ENCODE measurements at places on chromosomes 5 and 9.

DNA sequence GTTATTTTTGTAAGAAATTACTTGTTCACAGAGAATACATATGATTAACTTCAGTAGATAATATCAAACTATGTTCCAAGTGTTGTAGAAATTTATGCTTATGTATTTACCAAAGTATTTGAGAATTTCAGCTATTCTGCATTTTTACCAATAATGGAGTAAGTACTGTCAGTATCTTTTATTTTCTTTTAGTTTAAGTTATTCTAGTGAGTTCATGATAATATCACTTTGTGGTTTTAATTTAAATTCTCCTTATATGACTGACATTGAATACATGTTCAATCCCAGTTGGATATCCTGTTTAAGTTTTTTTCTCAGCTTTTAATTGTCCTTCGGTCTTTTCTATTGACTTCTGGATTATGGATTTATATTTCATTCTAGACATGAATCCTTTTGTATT lies 1024.6 kb downstream of the EFNA5 start:
- DNase-seq = no peak

DNA sequence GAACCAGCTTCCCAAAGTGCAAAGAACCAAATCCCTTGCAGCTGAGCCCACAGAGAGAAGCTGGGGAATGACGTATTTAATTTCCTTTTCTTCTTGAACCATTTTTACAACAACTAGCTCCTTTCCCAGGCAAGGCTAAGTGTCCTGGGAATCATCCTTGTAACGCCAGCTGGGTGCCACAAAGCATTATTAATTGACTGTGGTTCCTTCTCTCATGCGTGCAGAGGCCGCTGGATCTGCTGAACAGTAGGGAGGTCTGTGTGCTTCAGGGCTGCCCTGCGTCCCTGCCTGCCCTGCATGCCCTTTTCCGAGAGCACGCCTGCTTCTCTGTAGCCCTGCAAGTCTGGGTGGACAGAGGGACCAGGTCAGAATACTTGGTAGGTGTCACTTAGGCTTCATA lies 124.1 kb upstream of the OTULINL start:
- DNase-seq = no peak

- no peak for DNase-seq
Measured at GRCh38 chr5:43903129-43903528, 300.1 kb downstream of the NNT start.

DNA sequence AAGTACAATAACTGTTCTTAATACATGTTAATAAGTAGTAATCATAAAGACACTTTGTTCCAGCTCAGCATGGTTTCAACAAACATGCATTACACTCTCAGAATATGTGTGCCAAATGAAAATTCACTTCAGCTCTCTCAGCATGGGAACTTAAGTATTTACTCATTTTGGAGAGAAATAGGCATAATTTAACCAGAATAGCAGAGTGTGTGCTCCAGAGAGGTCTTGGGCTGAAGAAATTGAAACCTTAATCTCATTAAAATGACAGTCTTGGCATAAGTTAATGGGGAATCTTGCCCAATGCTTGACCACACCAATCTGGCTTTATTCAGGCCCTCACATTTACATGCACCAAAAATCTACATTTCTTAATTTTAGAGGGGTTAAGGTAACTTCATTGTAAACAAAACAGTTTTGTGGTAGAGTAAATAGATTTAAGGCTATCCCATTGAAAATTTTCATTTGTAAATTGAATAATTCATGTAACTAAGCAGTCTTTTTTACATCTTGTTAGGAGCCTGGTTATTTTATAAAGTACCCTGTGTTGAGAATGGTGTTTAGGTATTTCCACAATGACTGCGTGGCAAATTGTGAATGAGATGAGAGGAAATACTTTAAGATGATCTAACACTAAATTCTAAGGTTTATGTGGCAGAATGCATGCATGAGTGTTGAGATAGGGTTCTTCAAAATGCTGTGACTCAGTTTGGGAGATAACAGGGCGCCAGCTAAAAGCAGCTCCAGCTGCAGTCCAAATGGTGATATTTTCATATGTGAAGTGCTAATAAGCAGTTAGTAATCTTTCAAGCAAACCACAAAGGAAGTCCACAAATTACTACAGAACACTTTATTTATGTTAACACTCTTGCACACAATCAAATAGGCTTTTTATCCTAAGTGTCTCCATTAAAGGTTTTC lies 11.3 kb upstream of the LOX start:
- DNase-seq = no peak

DNA sequence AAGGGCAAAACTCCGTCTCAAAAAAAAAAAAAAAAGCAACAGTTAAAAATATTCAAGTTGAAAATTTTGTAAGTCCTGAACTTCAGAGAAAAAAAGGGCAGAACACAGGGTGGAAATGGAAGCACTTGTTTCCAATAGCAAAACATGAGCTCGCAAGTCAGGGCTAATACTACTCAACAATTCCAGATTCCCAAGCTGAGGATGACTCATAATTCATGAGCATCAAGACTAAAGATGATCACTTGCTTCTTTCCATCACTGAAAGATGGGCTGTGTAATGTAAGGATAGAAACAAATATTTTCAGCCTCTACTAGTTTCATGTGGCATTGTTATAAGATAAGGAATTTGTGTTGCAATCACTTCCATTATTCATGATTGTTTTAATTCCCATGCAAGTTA lies 33.5 kb upstream of the FST start:
- DNase-seq = no peak

DNA sequence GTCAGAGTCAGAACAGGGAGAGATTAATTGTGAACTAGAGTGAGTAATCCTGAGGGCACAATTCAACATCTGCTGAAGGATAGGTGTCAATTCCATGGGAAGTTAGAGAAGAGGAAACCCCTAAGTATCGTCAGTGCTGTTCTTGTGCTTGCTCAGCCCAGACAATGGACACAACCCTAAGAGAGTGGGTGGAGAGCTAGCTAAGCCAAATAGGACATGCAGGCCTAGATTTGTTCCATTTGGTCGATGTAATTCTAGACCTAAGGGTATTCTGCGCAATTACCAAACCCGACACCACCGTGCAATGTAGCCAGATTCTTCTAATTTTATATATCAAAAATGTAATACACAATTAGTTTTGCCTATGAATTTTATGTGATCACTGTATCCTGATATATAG lies 431.6 kb downstream of the SH3GL2 start:
- no peak for DNase-seq

GRCh38 chr9:86753836-86754235 lies 193.5 kb downstream of the GAS1 start:
- no peak for DNase-seq

GRCh38 chr5:88401686-88402085 lies 133.0 kb upstream of the TMEM161B start:
- DNase-seq = no peak

DNA sequence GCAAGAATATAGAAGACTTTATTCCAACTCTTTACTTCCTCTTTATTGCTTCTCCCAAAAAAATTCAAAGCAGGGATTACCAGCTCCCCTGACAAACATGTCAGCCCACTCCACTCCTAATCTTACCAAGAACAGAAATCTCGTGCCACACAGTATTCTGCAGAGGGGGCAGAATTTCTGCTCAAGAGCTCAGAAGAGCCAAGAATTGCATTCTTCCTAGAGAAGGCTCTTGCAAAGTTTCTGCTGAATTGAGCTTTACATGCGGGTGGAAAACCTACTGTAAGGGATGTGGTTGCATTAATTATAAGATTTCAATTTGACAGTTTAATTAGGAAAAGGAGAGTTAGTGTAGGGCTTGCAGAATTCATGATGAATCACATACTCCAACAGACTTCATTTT lies 428.5 kb downstream of the CETN3 start:
- no peak for DNase-seq

GRCh38 chr5:57524348-57525060 lies 41.9 kb upstream of the ACTBL2 start:
- no peak for DNase-seq

GRCh38 chr5:164475339-164475977 lies 970.0 kb downstream of the MAT2B start:
- no peak for DNase-seq

- no peak for DNase-seq
Measured at GRCh38 chr9:91199739-91200497, 161.8 kb downstream of the AUH start.

GRCh38 chr9:79357616-79358015 lies 214.1 kb upstream of the TLE4 start:
- DNase-seq = no peak

GRCh38 chr5:168847511-168848073 lies 268.4 kb upstream of the PANK3 start:
- no peak for DNase-seq

DNA sequence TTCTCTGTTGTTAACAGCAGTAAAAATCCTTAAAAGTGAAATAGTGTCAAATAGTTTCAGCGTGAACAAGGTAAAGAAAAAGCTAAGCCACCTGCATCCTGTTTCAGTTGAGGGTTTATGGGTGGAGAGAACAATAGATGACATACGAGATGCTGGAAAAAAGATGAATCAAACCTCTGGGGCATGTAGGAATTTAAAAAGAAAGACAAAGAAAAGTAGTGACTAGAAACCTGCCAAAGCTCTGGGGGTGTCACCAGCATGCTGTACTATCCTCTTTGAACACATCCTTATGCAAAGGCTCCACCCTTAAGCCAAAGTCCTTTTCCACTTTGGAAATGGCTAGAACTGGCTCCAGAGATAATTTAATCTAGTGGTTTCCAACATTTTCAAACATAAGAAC lies 22.2 kb downstream of the SCAI start:
- no peak for DNase-seq

DNA sequence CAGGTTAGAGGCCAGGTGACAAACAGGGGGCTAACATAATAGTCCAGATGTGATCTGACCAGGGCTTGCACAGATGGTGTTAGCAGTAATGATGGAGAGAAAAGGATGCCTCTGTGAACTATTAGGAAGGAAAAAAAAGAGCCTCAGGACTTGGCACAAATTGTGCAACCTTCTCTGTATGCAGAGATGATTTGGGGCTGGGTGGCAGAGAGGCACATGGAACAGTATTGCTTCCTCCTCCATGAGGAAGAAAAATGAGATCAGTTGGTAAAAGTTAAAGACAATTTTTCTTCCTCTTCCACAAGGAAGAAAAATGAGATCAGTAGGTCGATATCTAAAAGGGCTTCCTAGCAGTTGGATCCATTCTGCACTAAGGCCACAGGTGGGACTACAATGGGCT lies 13.9 kb upstream of the ANXA6 start:
- DNase-seq = no peak
